ENCODE measurements at places on chromosomes 12 and 14. TPM values are rescaled to one million over a fixed set of nuclear protein-coding genes. Genes with fewer than 3 reads are reported as not detected.

The SRGAP1 gene
- 23.4 TPM for total RNA-seq

The ASIC1 gene
- total RNA-seq, result 0.66 TPM

The PSMC1 gene
- total RNA-seq, result 367 TPM

The SCARB1 gene
- 16.4 TPM for total RNA-seq

The CCT2 gene
- 229 TPM for total RNA-seq

The APOF gene
- not detected for total RNA-seq

The SLC25A47 gene
- not detected for total RNA-seq

The TPH2 gene
- total RNA-seq, result under 0.01 TPM

The LRTM2 gene
- total RNA-seq, result not detected

The LTBR gene
- 31.2 TPM for total RNA-seq

The KRT72 gene
- not detected for total RNA-seq

The KLHDC1 gene
- 3.0 TPM for total RNA-seq

The EPYC gene
- total RNA-seq, result not detected

The DTX1 gene
- under 0.01 TPM for total RNA-seq

The HOXC9 gene
- not detected for total RNA-seq

The SLC6A15 gene
- 78.4 TPM for total RNA-seq

The KLRC2 gene
- total RNA-seq, result not detected

The GDF3 gene
- total RNA-seq, result not detected

The CACNA2D4 gene
- total RNA-seq, result 0.87 TPM

The TMTC3 gene
- total RNA-seq, result 51.7 TPM

The LRP1-AS gene
- total RNA-seq, result not detected

The ERBB3 gene
- 0.11 TPM for total RNA-seq

The PRDM4 gene
- 29.9 TPM for total RNA-seq

The AHSA1 gene
- 121 TPM for total RNA-seq

The VDR gene
- 2.7 TPM for total RNA-seq

The PMCH gene
- total RNA-seq, result not detected

The KRT3 gene
- total RNA-seq, result not detected

The BHLHE41 gene
- 6.4 TPM for total RNA-seq

The RARG gene
- total RNA-seq, result 27.1 TPM

The ACTN1 gene
- 441 TPM for total RNA-seq

The ARMH4 gene
- 10.7 TPM for total RNA-seq

The ABCD2 gene
- total RNA-seq, result 0.33 TPM

The MORN3 gene
- total RNA-seq, result 0.62 TPM

The CLEC2B gene
- 13.9 TPM for total RNA-seq

The GLIPR1 gene
- total RNA-seq, result 79.2 TPM

The CISTR gene
- total RNA-seq, result not detected

The SLCO1B3 gene
- not detected for total RNA-seq

The NEDD1 gene
- total RNA-seq, result 40.2 TPM

The KCNMB4 gene
- total RNA-seq, result 1.00 TPM

The AVPR1A gene
- 0.37 TPM for total RNA-seq

The PIWIL1 gene
- not detected for total RNA-seq

The CLEC1A gene
- not detected for total RNA-seq

The AQP5 gene
- total RNA-seq, result not detected

The KRT73 gene
- total RNA-seq, result not detected

The PPP1R1A gene
- total RNA-seq, result not detected

The RFX4 gene
- not detected for total RNA-seq

The HPD gene
- 0.12 TPM for total RNA-seq

The ADAM21 gene
- total RNA-seq, result 0.33 TPM

The TSHR gene
- total RNA-seq, result not detected

The MAP1LC3B2 gene
- total RNA-seq, result 0.22 TPM

The STRAP gene
- total RNA-seq, result 107 TPM

The BIN2 gene
- not detected for total RNA-seq

The TTC7B gene
- 40.9 TPM for total RNA-seq

The LTBP2 gene
- 134 TPM for total RNA-seq

The LRCOL1 gene
- 0.33 TPM for total RNA-seq

Data from uterine smooth muscle cell (primary cell).